ENCODE measurements at places on chromosomes 5 and 9.

- no peak for DNase-seq
Measured at GRCh38 chr5:116756531-116756930, 181.9 kb upstream of the SEMA6A start.

DNA sequence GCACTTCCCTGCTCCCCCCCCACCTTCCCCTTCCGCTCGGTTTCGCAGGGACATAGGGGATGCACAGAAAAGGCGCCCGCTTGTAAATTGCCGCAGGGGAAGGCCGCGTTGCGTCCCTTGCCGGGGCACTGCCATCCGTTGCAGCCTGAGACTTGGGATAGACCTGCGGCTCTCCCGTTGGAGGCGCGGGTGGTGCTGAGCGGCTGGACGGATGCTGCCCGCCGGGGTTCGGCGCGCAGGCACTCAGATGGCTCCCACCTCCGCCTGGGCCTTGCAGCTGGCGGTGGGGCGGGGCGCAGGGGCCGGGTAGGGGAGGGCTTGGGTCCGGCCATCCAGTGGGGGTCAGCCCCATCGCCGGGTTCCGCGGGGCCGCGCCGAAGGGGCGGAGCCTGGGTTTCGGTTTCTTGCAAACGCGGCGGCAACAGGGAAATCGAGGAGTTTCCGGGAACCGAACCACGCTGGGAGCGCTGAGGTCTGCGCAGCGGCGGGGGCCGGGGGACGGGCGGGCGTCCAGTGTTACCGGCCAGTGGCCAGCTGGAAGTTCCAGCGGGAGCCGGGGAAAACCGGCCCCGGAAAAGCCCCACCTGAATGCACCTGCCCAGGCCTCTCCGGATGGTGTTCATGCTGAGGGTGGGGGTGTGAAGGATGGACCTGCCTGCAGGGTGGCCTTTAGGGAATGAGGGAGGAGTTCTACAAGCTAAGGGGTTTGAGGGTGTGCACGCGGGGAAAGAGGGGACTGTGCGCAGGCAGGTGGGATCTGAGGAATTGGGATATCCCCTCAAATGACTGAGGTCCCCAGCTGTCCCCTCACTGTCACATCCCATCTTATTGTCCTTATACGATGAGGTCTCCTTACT lies 6.3 kb upstream of the IRF1 start:
- DNase-seq = peak; percentile 30

- DNase-seq = no peak
Measured at GRCh38 chr9:68895741-68896478, 118.0 kb downstream of the PRKACG start.

- DNase-seq = peak; percentile 4
Measured at GRCh38 chr9:6305954-6306563, 22.1 kb upstream of the TPD52L3 start.

- no peak for DNase-seq
Measured at GRCh38 chr5:34675857-34676256, 19.7 kb downstream of the RAI14 start.

DNA sequence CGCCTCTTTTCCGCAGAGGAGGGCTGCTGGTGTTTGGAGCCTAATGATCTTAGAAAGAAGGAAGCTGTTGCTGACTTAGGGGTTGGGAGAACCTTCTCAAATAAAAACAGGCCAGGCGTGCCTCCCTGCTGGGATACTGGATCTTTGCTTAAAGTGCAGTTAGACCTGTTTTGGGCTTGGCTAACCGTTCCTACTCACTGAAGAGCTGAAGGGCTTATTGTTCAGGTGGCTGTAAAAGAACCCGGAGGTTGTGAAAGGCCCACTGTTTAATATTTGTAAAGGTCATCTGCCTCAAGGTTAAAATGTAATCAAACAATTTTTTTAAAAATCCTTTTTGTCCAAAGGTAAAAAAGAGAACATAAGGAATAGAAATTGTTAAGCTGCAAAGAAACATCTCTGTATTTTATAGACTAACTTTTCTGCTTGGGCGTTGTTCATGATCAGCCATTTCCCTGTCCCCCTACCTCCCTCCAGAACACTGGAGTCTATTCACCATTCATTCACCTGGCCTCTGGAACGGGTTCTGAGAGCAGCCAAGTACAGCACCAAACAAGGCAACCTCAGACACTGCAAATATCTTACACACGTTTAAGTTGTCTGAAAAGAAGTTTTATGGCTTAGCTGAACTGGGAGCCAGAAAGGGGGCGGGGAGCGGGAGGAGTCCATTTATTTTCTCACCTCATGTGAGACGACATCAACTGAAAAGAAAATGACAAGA lies 18.6 kb upstream of the MTMR12 start:
- DNase-seq = no peak

- no peak for DNase-seq
Measured at GRCh38 chr9:126428534-126429175, 102.0 kb downstream of the MVB12B start.

DNA sequence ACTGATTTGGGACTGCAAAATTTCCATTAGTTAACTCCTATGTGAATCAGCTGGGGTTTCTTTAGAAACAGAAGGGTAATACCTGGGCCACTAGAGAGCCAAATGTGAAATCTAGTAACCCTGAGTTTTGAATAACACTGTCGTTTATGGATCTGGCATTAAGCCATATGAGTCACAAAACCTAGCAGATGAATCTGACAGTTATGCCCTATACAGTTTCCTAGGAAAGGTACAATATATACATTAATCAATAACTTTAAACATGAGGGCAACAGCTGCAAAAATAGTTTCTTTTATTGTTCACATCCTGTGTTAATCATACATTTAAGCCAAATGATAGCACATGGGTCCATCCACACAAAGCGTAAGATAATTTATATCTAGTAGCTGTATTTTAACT lies 56.9 kb downstream of the PAM start:
- DNase-seq = peak; percentile 50
